OCI-M1 (cell line): ENCODE measurements at places on chromosomes 5 and 9.

DNA sequence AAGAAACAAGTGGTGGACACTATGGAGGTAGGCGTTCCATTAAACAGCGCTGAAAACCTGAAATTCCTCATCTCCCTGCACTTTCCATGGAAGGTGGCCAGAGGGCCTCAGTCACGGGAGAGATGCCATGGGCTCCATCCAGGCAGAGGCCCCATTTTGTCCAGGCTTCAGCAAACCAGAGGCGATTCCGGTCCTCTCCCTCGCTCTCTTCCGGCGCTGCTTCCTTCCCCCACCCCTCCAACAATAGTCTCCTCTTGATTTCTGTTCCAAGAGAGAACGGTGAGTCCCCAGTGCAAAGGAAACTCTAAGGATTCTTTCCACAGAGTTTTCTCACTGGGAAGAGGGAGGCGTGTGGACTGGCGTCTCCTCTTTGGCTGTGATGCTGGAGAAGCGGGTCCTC, 7.5 kb downstream of the ZNF366 start:
- no peak for DNase-seq

GRCh38 chr5:95892784-95893354, 68.8 kb downstream of the ELL2 start:
- DNase-seq: peak; percentile 69

DNA sequence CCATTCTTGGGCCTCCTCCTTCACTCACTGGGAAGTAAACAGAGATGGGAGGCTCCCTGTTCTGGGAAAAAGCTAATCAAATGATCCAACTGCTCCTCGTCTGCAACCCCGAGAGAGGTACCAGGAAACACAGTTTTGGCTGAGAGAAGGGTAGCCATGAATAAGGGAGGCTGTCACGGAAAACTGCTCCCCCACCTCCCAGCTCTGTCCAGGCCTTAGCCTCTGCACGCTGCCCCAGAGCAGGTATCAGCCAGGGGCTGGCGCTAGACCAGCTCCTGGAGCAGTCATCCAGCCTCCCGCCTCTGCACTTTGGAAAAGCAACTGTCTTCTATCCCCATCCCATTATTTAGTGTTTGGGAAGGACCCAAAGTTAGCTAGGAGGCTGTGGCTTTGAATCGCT, 266.1 kb downstream of the NDUFS4 start:
- DNase-seq: no peak

- no peak for DNase-seq
Measured at GRCh38 chr5:40681363-40682153, 1.8 kb downstream of the PTGER4 start.

DNA sequence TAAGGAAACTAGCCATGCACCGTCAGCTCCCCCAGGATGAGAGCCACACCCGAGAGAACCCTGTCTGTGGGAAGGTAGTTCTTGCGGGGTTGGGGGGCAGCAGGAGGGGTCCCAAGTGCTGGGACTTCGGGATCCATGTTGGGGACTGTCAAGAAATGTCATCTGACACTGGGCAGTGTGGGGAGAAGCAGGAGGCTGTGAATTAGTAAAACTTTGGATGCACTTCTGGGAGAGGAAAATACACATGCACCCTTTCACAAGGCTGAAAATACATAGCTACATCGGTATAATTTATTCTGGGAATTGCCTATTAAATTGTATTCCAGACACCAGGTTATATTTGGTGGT, 109.6 kb upstream of the RPS23 start:
- DNase-seq: no peak

DNA sequence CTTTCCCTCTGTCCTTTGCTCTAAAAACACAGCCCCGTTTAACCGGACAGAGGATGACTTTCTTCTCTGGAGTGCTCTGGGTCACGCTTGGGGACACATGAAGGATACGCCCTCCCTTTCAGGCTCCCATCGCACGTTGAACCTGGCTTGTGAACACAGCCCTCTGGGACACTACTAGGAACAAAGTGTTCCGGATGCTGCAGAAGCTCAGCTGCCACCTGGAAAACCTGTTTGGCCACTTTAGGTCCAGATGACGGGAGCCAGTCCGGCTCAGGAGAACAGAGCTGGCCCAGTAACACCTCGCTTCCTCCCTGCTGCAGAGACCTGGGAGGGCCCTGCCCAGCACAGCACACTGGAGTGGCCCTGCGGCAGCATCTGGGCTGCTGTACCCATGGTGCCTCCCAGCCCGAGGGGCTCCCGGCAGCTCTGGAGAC, 60.1 kb downstream of the GADD45G start:
- DNase-seq: no peak

GRCh38 chr9:87122947-87123685, 175.8 kb upstream of the GAS1 start:
- DNase-seq: no peak

- DNase-seq: no peak
Measured at GRCh38 chr5:137283801-137284200, 215.3 kb downstream of the SPOCK1 start.

DNA sequence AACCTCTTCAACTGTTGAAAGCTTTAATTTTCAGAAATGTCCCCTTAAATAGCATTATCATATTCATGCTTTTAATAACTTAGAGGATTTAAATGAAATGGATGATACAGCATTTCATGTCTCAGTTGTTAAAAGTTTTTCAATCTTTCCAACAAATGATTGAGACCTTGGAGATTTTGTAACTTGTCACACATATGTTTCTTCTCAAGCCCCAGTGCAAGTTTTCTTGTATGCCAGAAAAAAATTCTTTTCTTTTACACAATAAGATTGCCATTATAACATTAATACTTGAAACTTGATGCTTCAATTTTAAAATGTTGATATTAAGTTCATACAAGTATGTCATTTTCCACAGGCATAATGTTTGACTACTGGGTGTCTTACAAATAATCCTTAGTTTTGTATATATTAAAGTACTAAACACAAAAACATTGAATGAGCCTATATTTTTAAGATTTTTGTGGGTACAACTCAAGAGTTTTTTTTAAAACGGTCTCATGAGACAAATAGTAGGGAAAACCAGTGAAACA, 124.5 kb downstream of the AGTPBP1 start:
- no peak for DNase-seq

- DNase-seq: no peak
Measured at GRCh38 chr5:114184006-114184405, 177.9 kb upstream of the KCNN2 start.

GRCh38 chr9:82588301-82589180, 474.4 kb downstream of the RASEF start:
- no peak for DNase-seq

- DNase-seq: no peak
Measured at GRCh38 chr5:1888541-1889251, 6.0 kb upstream of the IRX4 start.

DNA sequence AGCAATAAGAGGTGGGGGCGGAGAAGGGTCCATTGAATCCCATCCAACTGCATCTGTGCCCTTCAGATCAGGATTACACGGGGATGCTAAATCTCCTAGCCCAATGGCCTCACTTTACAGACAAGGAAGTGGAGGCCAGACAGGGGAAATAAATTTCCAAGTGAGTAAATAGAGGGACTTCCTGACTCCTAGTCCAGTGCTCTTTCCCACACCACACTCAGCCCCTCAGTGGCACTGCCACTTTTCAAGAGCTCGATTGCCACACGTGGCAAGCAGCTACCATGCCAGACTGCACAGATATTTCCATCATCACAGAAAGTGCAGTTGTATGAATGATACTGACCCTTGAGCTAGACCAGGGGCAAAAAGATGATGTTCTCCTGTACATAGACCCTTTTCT, 8.2 kb upstream of the TNIP1 start:
- no peak for DNase-seq

- no peak for DNase-seq
Measured at GRCh38 chr9:122091682-122092592, 1.2 kb downstream of the TTLL11 start.
